ENCODE measurements at places on chromosomes 6 and 20. TPM values are rescaled to one million over a fixed set of nuclear protein-coding genes. Genes with fewer than 3 reads are reported as not detected.

SLC22A7 gene
- 1.9 TPM for total RNA-seq

LINC00237 gene
- 2.8 TPM for total RNA-seq

TSBP1 gene
- total RNA-seq: not detected

B4GALT5 gene
- 51.3 TPM for total RNA-seq

COX4I2 gene
- not detected for total RNA-seq

SNAP25 gene
- 100 TPM for total RNA-seq

RIPPLY2 gene
- total RNA-seq: 11.3 TPM

IL17F gene
- total RNA-seq: not detected

C6orf52 gene
- total RNA-seq: not detected
